Stimulated activated CD4-positive, alpha-beta T cell treated with anti-CD3 and anti-CD28 coated beads, Interleukin-12 subunit alpha, Interleukin-12 subunit beta, amount 100 ng/mL, for 24 hours (primary cell): ENCODE measurements at places on chromosomes 5 and 9.
A peak's percentile ranks its signal among the peaks of the same experiment; 100 is the strongest.

GRCh38 chr5:147055089-147055826 is 176.7 kb upstream of the PPP2R2B start:
- no peak for DNase-seq

- no peak for DNase-seq
Observed at GRCh38 chr5:109938453-109938852, 248.7 kb downstream of the MAN2A1 start.

GRCh38 chr5:122902263-122902662 is 56.9 kb downstream of the SNX24 start:
- no peak for DNase-seq

DNA sequence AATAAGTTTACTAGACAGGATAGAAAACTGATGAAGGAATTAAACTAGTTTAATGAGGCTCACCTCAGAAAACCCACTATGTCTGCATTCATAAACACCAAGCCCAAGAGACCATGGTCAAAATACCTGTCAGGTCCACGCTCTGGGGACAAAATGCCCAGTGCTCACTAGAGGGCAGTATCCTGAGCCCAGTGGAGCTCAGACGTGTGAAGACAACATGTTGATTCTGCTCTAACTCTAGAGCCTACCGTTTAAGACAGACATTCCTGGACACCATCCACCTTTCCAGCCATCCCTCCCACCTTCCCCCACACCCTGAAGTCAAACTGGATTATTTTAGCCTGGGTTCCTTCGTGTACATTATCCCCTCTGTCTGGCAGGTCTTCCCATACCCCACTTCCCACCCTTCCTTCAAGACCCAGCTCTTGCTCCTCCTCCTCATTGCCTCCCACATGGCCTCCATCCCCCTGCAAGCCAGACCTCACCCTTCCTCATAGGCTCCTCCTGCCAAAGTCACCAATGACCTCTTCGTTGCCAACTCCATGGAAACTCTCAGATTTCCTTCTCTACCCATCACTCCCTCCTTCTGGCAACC is 142.3 kb upstream of the FSTL4 start:
- peak; percentile 11 for DNase-seq

DNA sequence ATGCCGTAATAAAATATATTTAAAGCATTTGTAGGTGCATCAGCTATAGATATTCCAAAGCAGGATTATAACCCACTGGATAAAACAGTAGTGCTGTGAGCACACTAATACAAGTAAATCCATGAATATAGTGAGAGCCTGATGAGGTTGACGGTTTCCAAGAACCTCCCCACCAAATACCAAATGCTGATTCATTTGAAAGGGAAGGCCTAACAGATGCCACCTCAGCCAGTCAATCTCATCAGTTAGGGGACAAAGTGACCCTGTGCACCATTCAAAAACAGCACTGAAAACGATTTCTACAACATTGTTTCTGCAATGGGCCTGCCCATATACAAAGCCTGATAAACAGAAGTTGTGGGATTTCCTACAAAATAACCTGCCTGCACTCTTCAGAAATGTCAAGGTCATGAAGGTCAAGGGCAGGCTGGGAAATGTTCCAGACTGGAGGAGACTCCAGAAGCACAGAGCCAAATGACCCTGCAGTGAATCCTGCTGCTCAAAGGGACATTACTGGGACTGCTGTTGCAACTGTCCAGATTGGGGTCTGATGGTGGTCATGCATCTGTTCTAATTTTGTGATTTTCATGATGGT is 69.6 kb downstream of the ROR2 start:
- no peak for DNase-seq

DNA sequence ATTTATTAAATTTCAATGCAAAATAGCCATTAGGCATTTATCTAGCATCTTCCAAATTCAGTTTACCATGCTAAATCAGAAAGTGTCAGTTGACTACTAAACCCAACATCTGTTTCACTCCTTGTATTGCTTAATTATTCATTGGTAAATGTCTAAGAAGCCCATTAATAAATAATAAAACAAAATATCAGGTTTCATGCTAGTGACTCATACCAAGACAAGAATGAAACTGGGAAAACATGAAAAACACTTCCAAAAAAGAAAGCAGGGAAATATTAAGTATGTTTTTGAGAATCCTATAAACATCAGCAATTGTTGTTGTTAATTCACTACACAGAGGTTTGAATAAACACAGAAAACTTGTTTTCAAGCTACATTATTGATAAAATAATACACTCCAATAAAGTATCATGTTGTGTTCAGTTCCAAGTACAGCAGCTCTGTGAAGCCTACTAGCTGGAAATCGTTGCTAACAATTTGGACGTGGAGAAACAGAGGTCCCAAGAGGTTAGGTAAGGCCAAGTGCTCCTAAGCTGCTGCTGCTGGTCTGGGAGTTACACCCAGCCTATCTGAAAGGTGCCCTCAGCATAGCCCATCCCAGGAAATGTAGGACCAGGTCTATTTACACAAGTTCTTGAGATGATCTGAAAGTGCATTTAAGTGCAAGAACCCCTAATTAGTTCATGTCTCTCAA is 78.8 kb downstream of the GNAQ start:
- no peak for DNase-seq

DNA sequence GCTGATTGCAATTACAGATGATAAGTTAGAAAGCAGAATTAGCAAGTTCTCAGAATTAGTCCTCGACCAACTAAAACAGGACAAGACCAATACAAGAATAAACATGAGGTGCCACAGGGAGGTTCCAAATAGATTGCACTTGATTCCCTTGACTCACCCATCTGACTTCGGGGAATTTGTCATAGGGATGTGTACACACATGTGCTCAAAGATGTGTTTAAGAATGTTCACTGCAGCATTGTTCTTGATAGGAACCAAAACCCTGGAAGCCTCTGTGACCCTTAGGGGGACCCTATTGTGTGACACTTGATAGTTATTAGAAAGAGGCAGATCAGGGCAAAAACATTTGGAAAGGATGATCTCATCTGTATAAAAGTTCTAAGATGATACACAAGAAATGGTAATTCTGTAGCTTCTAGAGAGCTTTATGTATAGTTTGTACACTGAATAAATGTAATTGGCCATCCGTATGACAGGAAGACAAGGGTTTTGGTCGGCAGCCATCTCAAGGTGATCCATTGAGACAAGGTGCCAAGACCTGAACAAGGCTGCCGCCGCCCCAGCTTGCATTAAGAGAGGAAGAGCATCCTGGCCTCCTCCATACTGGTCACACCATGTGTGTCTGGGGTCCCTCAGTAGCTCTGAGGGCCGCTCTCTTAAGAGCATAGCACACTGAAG is 48.2 kb upstream of the GARNL3 start:
- DNase-seq = no peak

GRCh38 chr5:151619812-151620460 is 28.8 kb upstream of the FAT2 start:
- DNase-seq = no peak

- no peak for DNase-seq
Observed at GRCh38 chr9:127053960-127054359, 68.5 kb downstream of the ANGPTL2 start.

GRCh38 chr5:166957782-166958181 is 1333.7 kb upstream of the WWC1 start:
- DNase-seq = no peak

GRCh38 chr5:149904977-149905376 is 39.6 kb downstream of the PDE6A start:
- no peak for DNase-seq

DNA sequence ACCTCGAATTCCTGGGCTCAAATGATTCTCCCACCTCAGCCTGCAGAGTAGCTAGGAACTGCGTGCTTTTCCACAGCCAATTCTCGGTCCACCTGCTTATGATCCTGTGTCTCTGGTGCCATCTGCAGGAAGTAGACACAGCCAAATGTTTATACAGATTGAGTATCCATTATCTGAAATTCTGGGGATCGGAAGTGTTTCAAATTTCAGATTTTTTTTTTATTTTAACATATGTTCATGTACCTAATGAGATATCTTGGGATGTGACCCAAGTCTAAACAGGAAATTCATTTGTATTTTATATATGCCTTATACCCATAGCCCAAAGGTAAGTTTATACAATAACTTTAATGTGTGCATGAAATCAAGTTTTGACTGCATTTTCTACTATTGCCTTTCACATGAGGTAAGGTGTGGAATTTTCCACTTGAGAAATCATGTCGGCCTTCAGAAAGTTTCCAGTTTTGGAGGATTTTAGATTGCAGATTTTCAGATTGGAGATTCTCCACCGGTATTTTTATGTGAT is 89.5 kb downstream of the ESM1 start:
- no peak for DNase-seq
